ENCODE measurements at places on chromosomes 12 and 14.

DNA sequence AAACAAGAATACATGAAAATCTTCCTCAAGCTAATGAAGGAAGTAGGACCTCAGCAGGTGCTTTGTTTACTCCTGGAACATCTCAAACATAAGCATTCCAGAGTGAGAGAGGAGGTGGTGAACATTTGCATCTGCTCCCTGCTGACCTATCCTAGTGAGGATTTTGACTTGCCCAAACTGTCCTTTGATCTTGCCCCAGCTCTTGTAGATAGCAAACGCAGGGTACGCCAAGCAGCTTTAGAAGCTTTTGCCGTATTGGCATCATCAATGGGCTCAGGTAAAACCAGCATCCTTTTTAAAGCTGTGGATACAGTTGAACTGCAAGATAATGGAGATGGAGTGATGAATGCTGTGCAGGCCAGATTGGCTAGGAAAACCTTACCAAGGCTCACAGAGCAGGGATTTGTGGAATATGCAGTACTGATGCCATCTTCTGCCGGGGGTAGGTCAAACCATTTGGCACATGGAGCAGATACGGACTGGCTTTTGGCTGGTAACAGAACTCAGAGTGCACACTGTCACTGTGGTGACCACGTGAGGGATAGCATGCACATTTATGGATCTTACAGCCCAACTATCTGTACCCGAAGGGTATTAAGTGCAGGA, 1.9 kb downstream of the TOGARAM1 start:
- DNase-seq: no peak

GRCh38 chr14:32306549-32306948, 22.5 kb upstream of the AKAP6 start:
- no peak for DNase-seq

GRCh38 chr12:26651036-26651435, 182.0 kb downstream of the ITPR2 start:
- no peak for DNase-seq

GRCh38 chr12:89325495-89325894, 26.8 kb downstream of the DUSP6 start:
- DNase-seq: no peak

DNA sequence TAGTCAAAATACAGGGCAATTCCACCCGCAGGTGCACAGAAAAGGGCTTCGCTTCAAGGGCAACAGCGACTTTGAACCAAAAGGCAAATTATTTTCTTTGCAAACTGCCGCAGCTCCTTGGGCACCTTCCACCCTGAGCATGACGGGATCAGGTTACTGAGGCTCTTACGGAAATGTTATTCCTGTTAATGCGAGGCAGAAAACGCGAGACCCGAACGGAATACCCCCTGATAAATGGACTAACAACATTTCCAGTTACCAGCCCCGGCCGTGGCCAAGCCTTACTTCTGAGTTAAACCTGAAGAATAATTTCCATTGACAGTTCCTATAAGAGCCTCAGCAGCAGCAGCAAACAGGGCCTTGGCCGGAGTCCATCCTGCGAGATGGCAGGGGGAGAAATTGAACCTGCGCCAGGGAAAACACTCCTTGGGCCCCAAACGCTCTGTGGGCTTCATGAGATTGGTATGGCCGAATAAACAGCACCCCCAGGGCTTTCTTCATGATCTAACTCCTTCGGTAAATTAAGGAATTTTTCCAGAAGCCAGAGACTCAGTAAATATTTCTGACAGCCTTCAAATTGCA, 70.0 kb upstream of the DICER1 start:
- DNase-seq: no peak

DNA sequence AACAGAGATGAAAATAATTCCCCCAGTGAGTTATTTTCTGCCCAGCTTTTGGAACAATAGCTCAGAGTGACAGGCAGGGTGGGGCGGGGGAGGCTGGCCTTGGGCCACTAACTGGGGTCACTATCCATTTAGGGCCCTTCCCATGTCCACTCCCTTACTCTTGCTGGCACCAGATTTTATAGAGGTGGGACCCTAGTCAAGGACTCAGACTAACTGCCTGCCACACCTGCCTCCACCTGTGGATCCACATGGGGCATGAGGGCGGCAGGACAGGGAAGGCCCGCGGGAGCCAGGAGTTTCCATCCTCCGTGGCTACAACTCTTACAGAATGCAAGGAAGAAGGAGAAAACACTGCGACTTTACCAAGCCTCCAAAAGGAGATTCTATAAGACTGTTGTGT, 10.1 kb downstream of the VDR start:
- no peak for DNase-seq

DNA sequence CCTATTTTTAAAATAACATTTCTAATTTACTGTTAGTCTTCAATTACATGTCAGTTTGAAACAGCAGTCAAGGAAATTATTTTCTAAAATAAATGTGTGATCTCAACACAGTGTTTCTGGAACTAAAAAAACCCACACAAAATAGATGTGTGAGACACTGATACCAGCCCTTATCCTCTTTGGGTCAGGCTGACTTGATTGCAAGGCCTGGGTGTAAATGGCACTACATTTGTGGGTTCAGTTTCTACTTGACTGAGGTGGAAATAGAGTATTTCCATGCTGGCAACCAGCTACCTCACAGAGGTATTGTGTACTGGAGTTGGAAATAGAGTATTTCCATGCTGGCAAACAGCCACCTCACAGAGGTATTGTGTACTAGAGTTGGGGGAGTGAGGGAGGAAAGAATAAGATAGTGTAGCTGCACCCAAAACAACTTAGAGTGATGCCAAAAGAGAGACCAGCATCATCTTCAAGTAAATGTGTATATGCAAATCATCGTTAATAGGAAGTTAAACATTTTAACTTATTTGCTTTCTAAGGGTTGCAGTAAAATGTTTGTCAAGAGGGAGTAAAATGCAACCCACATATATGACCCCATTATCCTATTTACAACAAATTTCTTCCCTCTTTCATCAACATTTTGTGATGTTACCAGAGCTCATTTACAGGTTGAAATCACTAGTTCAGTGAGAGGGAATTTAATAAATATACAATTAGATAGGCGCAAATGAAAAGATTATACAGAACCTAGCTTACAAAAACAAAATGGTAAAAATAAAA, 10.7 kb upstream of the LYZ start:
- no peak for DNase-seq

GRCh38 chr14:77023001-77023996, 5.2 kb downstream of the IRF2BPL start:
- no peak for DNase-seq

- no peak for DNase-seq
Measured at GRCh38 chr14:83994020-83994419, 1535.9 kb upstream of the FLRT2 start.

DNA sequence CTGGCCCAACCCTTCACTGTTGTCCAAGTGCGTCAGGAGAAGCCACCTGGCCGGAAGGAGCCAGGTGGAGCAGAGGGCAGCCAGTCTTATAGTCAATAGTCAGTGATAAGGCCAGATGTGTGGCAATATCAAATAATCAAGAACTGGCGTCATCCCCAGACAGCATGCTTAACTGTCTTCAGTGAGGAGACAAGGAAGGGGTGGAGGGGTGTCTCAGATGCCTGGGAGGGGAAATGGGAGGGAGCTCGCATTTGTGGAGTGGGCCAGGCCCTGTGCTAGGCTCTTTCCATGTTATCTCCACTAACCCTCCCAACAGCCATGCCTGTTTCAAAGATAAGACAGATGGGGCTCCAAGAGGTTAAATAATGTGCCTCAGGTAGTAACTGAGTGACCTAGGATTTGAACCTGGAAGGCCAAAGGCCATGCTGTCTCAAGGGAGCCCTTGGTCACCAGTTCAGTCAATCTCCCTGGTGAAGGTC, 48.9 kb upstream of the FOS start:
- no peak for DNase-seq

DNA sequence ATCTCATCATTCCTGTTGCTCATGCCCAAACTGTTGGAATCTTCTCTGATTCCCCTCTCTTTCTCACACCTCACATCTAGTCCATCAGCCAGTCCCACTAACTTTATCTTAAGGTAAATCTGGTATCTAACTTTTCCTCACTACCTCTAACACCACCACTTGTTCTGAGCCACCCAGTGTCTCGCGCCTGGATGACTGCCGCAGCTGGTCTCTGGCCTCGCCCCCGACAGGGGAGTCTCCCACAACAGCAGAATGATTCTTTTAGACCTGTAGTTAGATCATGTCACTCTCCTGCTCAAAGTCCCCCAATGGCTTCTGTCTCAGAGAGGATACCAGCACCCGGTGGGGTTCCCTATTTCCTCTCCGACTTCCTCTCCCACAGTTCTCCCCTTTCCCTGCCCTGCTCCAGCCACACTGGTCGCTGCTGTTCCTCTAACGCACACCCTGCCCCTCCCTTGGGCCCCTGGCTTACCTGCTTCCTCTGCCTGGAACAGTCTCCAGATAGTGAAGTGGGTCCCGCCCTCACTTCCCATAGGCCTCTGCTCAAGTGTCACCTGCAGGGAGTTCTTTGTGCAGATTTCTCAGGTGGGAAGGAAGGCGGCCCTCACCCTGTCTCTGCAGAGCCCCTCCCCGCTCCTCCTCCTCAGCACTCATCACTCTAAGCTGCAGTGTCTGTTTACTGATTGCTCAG, 338.5 kb upstream of the FKBP4 start:
- DNase-seq: no peak

- no peak for DNase-seq
Measured at GRCh38 chr12:28645436-28645835, 455.2 kb downstream of the CCDC91 start.

- no peak for DNase-seq
Measured at GRCh38 chr12:34204830-34205285, 182.6 kb downstream of the ALG10 start.

Measured in stimulated activated CD8-positive, alpha-beta memory T cell treated with anti-CD3 and anti-CD28 coated beads, Interleukin-7, amount 100 ng/mL, for 1 hour (primary cell).